Stimulated activated naive B cell treated with anti-CD40 and anti-IgM and Interleukin-4, amounts not matched to agents 10 μg/mL and 1 μg/mL and 100 μg/mL, for 72 hours (primary cell): ENCODE measurements at places on chromosomes 1 and 21.

DNA sequence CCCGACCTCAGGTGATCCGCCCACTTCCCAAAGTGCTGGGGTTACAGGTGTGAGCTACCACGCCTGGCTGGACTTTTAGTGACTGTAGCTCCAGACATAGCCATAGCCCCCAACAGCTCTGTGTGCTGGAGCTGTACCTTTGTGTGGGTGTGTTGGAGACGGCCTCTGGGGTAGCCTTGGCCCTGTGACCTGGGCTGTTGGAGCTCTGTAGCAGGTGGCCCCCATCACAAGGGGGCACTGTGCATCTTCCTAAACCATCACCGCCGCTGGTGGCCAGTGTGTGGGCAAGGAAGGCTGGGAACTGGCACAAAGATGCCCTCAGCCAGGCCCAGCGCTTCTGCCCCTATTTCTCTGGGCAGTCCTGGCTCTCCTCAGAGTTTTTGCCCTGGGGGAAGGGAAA, 38.4 kb upstream of the FOXO6 start:
- no peak for DNase-seq

DNA sequence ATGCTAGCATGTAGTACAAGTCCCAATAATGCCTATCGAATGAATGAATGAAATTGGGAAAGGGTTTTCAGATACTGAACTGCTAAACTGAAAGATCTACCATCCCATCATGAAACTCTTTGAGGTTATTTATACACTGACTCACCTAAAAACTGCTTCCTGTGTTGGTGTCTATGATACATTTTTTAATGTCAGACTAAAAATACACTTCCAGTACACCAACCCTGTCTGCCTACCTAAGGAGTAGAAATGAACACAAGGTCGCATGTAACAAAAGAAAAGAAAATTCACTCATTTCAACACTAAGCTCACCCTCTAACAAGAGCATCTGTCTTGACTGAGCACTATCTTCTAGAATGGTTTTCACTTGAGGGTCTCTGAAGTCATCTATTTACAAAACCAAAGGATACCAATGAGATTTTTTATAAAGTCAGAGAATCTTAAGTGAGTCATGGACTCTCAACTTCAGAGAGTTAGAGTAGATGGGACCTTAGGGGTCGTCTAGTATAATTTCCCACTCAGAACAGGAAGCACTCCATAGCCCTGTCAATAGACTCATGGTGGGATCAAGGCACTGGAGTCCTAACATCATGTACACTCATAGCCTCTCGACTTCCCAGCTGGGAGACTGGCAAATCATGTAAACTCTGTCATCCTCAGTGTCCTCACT, 53.4 kb downstream of the WLS start:
- DNase-seq, result no peak

DNA sequence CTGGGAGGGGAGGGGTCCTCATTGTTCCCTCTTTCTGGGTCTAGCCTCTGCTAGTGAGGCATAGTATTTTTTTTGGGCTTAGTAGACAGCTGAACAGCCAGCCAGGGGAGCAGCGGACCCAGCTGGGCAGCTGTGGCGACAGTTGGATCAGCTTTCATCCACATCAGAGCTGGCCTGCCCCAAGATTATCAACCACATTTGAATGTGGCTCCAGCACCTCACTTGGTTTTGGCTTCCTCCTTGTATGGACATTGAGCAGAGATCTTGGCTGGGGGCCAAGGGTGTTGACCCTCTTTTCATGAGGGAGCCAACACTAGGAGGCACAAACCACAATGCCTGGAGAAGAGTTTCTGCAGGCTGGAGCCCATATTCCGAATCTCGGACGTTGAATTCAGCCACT, 25.0 kb downstream of the WNT4 start:
- no peak for DNase-seq

GRCh38 chr1:2239013-2239370, 10.9 kb downstream of the SKI start:
- DNase-seq, result no peak

GRCh38 chr1:3065396-3065795, 3.6 kb upstream of the PRDM16 start:
- DNase-seq, result no peak

GRCh38 chr1:229875086-229875485, 192.0 kb upstream of the GALNT2 start:
- no peak for DNase-seq

- DNase-seq, result no peak
Measured at GRCh38 chr1:235712812-235713211, 63.2 kb upstream of the GNG4 start.

DNA sequence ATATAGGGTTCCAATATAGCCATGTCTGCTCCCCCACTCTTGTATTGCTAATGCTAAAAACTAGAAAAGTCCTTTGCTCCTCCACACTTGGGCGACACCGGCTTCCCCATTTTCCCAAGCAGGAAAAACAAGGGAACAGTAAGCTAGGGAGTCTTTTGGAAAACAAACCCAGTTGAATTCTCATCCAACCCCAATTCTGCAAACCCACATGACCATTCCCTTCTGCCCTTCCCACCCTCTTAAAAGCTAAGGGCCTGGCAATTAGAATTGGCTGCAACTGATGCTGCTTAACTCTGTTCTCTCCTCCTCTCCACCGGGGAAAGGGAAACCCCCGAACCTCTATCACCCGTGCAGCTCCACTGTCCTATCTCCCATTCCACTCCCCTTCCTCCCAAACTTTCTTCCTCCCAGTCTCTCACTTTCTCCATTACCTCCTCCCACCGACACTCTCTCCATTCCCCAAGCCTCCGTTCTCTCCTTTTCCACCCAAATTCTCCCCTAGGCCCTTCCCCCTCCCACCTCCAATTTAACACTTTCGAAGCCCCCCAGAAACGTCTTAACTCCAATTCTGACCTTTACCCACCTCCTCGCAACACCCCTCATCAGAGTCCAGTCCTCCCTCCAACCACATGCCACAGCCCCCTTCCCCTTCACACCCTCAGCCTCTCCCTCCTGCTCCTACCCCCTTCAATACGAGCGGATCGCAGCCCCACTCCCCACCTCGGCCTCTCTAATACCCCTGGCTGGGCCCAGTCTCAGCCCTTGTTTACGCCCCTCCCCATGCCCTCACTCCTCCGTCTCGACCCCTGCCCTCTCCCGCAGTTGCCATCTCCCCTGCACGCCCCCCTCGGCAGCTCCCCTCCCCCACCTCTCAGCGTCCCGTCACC, 701 bp downstream of the DEDD start:
- DNase-seq, result no peak

GRCh38 chr1:54464477-54465146, 58.4 kb upstream of the SSBP3 start:
- DNase-seq, result no peak

DNA sequence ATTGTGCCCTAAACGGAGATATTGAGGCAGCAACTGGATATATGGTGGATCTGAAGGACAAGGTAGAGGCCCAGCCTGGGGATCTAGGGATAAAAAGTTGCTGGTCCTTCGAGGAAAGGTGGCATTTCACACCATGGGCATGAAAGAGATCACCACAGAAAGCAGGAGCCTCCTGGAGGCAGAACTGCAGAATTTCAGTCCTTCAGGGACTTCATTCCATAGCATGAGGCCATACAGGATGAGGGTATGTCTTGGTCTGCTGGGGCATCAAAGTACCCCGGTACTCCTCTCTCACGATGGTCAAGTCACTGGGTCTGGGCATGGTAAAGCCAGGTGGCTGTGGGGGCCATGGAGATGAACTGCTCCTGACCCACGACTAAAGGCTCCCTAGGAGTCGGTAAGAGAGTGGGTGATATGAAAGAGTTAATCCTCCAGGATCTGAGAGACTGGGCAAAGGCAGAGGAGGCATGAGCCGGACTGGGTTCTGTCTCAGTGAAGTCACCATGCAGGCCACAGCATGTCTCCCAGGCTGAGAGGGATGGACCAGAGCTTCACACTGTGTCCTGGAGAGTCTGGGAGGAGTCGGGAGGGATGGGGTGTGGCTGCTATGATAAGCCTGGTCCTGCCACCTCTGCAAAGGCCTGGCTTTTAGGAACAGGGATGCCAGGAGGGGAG, 5.8 kb upstream of the SPRR5 start:
- DNase-seq, result no peak

GRCh38 chr1:98399218-98399617, 262.3 kb upstream of the SNX7 start:
- no peak for DNase-seq
